Activated T-helper 17 cell treated with anti-CD3 and anti-CD28 coated beads, Interleukin-2, amount 50 U/mL, for 72 hours (primary cell): ENCODE measurements at places on chromosomes 12 and 14.

GRCh38 chr14:67764496-67764895 is 51.9 kb downstream of the ZFYVE26 start:
- no peak for ATAC-seq

DNA sequence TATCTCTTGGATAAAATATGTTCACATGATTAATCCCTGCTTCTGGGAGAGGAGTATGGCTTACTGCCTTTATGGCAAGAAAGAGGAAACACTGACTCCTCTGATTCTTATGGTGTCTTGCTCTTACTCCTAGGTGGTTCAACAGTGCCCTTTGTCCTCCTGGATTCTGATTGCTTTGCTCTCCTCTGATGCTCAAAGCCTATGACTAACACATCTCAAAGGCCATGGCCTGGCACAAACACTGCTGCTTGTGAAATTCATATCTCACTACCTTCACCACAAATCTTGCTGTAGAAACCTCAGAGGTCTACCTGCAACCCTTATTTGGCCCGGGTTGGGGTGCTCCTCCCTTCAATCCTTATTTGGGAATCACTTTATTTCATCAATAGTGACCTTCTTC is 217.2 kb downstream of the C12orf50 start:
- peak; percentile 21 for ATAC-seq

GRCh38 chr14:68846466-68846865 is 53.6 kb upstream of the ZFP36L1 start:
- ATAC-seq: peak; percentile 32

DNA sequence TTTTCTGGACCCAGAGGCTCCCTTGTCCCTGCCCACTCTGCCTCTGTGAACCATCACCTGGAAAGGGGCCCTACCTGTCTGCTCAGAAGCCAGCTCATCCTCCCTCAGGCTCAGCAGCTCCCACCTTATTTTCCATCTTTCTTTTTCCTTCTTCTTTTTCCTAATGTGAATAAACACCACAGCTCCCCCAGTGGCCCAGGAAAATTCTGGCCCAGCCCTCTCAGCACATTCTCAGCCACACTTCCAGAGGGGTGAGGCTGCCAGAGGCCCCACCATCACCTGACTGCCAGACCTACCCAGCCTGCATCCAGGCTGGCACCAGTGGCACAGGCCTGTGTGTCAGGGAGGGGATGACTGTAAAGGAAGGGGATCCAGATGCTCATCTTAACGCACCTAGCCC is 23.0 kb downstream of the ZFHX2 start:
- no peak for ATAC-seq

GRCh38 chr12:16392846-16393535 is 45.5 kb downstream of the MGST1 start:
- ATAC-seq: no peak

DNA sequence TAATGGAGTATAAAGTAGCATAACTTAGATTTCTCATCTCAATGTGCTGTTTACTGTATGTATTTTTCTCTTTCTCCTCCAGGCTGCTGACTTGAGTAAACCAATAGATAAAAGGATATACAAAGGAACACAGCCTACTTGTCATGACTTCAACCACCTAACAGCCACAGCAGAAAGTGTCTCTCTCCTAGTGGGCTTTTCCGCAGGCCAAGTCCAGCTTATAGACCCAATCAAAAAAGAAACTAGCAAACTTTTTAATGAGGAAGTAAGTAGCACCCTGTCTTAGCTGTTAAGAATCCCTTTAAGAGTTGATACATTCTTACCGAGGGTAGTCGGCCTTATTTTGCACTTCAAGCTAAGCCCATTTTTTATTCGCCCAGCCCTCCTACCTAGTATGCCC is 55.2 kb downstream of the WDR20 start:
- no peak for ATAC-seq

- no peak for ATAC-seq
These were observed 25.4 kb upstream of the PLEKHD1 start for GRCh38 chr14:69459122-69459521.

DNA sequence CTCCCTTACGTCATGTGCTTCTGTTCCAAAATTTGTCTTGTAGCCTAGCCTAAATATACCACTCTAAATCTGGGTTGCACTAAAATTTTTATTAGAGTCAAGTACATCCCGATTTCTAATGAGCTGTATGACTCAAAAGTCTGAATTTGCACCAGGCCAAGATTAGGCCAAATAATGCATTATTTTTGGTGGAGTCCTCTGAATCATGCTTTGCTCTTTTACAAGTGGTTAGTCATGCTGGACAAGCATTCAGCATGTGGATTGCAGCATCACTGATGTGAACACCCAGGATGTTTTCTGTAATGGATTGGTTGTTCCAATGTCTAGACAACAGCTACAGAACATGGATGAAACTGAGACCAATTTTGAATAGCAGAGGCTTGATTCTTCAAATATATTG is 23.7 kb downstream of the HEBP1 start:
- ATAC-seq: no peak

DNA sequence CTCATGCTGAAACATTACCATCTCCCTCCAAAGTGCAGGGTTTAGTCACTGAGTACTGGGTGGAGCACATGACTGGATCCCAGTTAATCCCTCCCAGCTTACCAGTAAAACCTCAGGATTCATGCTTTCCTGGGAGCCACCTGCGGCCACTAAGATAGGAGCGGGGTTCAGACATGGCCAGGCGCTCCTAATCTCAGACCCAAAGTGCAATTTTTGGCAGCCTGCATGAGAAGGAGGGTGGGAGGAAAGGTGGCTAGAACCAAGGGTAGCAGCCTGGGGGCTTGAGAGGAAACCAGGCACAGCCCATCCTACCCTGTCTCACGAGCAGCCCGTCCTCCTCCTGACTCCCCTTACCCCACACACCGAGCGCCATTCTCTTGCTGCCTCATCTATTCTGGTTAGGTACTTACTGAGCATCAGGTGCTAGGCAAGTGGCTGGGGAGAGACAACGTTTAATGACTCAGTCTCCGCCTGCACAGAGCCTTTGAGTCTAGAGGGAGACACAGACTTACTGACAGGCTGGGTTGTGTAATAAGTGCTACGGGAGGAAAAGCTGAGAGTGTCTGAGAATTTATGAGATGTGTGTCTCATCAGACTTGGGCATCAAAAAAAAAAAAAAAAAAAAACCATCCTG is 9.9 kb downstream of the GPRC5A start:
- ATAC-seq: no peak
